CD8-positive, alpha-beta memory T cell (primary cell): ENCODE measurements at places on chromosomes 1 and 21.

DNA sequence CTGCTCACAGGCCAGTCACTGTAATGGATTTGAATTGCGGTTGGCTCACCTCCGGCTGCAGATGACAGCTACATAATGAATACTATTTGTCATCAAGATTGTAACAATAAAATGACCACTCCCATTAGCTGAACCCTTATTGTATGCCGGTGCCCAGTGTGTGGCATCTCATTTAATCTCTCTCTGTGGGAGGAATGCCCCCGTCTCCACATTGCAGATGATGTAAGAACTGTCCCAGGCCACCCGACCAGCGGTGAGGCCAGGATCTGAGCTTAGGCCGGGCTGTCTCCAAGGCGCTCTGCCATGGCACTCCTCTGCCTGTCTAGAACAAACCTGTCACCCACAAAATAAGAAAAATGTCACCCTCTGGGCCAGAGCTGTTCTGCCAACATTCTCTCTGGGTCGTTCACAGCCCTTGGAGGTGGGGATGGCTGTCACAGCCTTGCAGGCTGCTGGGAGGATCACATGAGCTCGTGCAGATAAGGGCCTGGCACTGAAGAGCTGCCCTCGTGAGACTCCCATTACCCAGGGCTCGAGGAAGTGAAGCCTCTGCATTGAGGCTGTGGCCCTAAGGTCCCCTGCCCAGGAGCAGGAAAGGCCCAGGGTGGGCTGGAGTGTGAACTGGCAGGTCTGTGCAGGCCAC is 52.7 kb downstream of the ECE1 start:
- DNase-seq = no peak

- no peak for DNase-seq
Observed at GRCh38 chr1:31718327-31718897, 14.6 kb upstream of the COL16A1 start.

DNA sequence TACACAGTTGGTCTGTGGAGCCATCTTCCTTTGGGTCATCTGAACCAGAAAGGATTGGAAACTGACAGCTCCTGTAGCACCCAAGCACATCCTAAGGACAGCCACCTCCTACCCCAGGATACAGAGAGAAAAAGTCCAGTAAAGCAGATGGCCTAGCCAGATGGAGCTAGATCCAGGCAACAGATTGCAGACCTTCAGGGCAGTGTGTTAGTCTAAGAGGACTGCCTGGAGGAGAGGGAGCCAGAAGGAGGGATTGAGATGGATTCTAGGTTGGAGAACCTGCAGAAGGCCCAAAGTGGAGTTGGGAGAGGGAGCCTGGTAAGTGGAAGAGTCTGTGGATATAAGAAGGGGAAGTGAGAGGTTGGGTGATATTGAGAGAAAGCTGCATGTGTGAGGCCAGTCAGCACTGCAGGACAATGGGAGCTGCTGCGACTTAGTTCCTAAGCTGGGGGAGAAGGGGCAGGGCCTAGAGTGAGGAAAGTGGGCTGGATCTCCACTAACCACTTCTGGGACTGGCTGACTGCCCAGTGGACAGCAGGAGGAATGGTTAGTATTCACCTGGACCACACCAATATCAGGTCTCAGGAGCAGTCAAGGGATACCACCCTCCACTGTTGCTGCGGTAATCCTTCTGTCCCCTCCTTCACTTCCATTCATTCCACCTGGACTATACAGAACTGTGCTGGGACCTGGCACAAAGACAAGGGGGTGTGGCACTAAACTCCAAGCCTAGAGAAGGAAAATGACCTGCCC is 13.4 kb downstream of the BCAN start:
- DNase-seq = no peak

- no peak for DNase-seq
Observed at GRCh38 chr1:183164963-183165362, 21.1 kb upstream of the LAMC2 start.
